ENCODE measurements at places on chromosomes 13 and 19.

- no peak for DNase-seq
These were observed 5.9 kb upstream of the ACOD1 start for GRCh38 chr13:76942363-76942762.

GRCh38 chr13:73556902-73557301, 498.1 kb downstream of the KLF5 start:
- no peak for DNase-seq

GRCh38 chr19:47240556-47240955, 9.6 kb upstream of the BBC3 start:
- no peak for DNase-seq

DNA sequence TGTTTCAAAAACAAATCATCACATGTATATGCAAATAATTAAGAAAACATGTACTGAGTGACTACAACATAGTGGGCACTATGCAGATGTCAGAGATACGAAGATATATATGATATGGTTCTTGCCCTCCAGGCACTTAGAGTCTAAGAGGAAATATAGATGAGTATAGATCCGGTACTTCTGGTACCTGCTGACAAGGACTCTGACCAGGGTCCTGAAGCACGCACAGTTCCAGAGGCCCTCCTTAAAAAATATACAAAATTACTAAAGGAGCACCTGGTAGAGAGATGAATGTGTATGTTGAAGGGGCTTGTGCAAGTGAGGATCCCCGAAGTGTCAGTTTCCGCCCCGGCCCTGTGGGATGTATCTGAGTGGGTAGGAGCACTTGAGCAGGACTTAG, 31.3 kb downstream of the MTUS2 start:
- DNase-seq: no peak

DNA sequence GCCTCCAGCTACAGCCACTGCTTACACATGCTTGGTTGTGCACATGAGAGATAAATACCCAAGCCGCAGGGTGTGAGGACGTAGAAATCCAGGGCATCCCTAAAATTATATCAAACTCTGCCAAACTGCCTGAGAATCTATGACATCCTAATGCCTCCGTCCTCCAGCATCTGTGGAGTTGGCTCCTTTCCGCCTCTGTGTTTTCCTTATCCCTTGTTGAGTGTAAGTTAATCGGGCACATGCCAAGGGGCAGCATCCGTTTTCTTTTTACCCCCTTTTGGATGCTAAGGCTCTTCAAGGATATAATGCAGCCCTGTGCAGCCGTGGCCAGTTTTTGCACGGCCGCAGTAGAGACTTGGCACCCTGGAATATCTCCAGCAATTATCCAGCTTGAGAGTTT, 66.5 kb downstream of the COL4A2 start:
- no peak for DNase-seq

GRCh38 chr13:48656608-48657007, 2.9 kb downstream of the CYSLTR2 start:
- DNase-seq: no peak

DNA sequence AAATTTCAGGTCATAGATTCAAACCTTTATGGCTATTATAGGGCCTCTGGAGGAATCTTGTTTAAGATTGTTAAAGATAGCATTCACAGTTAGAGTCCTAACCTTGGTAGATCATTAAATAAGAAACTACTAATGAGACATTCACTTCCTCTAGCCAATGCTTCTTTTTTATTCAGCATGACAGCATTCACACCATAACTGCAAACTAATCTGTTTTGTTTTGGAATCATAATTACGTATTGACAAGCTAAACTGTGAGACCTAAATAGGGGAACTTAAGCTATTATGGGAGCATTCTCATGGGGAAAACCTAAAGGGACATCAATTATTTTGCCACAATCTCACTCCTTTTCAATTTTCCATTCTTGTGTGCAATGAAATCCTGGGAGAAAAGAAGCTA, 653.8 kb downstream of the PCDH9 start:
- DNase-seq: no peak

DNA sequence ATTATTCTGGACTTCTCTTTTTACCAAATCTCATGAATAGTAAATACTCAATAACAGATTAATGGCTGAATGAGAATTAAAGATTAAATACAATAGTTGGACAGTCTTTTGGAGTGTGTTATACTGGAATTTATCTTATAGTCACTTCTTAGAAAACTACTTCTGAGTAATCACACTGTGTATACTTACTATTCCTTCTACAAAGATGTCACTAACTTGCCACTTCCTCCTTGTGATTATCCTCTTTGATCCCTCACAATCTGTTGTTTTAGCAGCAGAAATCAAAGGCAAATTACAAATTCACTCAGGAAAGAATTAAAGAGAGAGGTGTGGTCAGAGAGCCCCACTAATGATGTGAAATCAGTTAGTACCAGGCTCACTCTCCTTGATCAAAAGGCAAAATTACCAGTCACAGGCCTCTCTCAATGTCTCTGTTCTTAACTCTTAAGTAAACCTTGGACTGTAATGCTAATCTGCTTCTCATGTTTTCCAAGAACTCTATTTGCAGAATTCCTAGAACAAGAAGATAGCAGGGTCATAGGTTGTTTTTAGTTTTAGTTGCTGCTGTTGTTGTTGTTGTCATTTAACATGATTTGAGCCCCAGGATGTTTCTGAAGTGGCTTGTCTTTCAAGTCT, 37.3 kb upstream of the FNDC3A start:
- DNase-seq: no peak

GRCh38 chr19:54266133-54266532, 9.1 kb upstream of the LILRB5 start:
- DNase-seq: peak; percentile 21

GRCh38 chr19:4064496-4065260, 2.0 kb downstream of the ZBTB7A start:
- DNase-seq: no peak

DNA sequence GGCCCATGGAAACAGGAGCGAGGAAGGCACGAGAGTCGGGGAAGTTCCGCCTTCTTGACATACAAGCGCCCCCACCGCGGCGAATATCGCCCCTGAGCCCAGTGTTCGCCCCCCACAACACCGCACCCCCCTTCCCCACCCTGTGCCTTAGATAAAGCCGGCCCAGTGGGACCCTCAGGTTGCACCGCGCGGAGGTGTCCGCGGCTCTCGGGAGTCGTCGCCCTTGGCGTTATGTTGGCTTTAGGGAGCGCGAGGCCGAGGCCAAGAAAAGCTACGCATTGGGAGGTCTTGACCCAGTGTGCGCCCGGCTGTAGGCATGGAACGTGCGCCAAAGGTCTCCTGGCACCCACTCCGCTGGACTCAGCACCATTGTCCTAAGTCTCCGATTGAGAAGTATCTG, 603 bp upstream of the ZNF132 start:
- no peak for DNase-seq

DNA sequence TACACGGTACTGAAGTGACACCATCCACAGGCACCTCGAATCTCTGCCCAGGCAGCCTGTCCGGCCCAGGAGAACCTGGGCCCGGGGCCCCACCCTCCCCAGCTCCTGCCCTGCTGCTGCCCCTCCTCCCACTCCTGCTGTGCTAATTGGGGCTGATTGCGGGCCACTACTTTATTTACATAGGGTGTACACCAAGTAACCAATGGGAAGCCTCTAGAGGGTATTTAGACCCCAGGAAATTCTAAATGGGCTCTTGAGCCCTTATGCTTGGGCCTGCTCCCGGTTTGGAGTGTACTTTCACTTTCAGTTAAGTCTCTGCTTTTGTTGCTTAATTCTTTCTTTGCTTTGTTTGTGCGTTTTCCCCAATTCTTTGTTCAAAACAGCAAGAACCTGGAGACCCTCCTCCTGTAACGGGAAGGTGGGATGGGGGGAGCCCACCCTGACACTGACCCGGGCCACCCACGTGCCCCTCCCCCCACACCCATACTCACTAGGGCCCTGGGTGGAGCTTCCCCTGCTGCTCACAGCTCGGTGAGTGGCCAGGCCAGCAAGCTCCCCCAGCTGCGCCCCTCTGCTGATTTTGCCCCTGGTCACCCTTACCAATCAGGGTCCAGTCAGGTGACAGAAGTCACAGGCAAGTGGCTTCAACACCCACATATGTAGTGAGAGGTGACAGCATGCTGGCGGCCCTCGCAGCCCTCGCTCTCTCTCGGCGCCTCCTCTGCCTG, 9.4 kb downstream of the SCGB2B2 start:
- DNase-seq: no peak

DNA sequence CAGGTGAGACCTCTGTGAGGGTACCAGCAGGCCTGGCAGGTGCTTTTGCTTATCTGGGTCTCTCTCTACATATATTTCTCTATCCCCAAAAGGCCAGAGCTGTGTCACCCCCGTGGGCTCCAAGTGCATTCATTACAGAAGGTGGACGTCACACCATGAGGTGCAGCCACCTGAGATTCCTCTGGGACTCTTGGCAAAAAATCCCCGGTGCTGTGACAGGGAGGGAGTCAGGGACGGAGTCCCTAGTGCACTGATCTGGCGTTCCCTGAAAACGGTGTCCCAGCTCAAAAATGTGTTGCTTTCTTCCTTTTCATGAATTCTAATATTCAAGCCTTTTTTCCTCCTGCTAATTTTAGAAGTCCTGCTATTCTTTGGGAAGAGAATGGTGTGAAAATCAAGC, 13.5 kb downstream of the TSHZ3 start:
- DNase-seq: no peak

GRCh38 chr13:98529171-98529570, 47.7 kb downstream of the STK24 start:
- no peak for DNase-seq

GRCh38 chr13:44686531-44686934, 110.4 kb upstream of the TSC22D1 start:
- DNase-seq: no peak

GRCh38 chr19:34393629-34394028, 10.6 kb upstream of the PDCD2L start:
- no peak for DNase-seq

- DNase-seq: no peak
These were observed 13.9 kb downstream of the TBC1D4 start for GRCh38 chr13:75468098-75468497.

DNA sequence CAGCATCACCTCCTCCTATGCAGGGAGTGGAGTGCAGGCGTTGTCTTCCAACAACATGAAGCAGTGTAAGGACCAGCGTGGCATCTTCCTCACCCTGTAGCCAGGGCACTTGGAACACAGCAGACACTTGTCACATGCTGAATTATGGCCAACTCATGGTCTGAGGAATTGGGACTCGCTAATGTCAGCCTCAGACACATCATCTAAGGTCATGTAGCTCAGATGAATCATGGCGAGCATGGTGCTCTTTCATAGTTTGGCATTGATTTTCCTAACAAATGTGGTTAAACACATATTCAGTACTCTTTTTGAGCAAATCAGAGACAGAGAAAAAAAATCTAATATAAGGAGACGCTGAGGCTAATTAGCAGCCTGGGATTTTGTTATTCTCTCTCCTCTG, 99.6 kb upstream of the SGCG start:
- DNase-seq: no peak

DNA sequence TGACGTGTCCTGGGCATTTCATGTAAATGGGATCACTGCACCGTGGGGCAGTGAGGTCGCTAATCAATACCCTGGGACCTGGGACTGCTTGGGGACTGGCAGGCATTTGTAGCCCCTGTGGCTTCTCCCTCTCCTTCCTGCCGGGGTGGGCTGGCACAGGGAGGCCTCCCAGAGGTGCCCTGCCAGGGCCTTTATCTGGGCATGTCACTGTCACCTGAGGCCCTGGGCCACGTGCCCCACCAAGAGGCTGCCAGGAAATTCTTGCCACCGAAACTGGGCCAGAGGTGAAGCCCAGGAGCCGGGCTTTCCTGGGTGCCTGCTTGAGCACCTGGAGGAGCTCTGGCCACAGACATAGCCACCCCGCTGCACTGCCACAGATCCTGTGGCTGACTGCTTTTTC, 1.8 kb upstream of the NMRK2 start:
- no peak for DNase-seq

GRCh38 chr13:48994706-48995105, 19.0 kb downstream of the FNDC3A start:
- no peak for DNase-seq

DNA sequence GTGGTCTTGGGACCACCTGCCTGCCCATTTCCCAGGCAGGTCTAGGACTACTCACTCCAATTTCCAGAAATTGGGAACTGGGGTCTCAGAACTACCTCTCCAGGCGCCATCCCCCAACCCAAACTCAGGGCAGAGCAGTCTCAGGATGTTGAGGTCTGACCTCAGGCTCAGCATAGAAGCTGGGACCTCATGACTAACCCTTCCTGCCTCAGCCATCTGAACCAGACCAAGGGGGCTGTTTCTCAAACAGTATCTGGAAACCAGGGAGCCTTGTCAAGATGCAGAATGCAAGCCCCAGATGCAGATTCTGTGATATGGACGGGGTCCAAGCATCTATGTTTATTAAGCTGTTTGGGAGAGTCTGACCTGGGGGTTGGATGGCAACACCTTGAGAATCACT, 1.3 kb downstream of the FBXW9 start:
- no peak for DNase-seq

DNA sequence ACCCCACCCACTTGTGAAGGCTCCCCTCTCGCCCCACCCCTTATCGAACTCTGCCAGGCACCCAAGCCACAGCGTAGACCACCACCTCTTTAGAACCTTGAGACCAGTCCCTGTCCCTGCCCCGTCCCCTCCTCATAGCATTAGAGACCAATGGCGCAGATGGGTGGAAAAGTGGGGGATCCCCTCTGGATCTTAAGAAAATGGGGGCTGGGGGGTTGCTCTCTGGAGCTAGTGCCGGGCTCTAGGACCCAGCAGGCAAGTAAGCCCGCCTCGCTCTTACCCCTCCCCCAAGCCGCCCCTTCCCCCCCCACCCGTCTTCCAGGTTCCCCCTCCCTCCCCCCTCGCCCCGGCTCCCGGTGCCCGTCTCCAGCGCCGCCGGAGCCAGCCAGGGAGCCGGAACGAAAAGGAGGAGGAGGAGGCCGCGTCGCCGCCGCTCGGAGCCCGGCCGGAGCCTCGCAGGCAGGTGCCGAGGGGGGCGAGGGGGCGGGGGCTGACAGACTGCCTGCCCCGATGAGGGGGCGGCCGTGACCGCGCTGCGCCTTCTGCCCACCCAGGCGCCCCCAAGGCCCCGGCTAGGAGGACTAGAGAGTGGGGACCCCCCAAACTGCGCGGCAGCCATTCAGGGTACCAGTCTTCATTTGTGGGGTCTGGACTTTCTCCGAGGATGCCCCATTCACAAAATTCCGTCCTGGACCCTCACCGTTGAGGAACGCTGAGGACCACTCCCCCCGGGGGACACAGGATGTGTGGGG, at the start of gene SPRED3:
Gene SPRED3 (plus strand): TSS at position 349 of the 752 bp plus-strand sequence. CDS start 1,606 bp downstream, outside the sequence.
- DNase-seq: no peak

DNA sequence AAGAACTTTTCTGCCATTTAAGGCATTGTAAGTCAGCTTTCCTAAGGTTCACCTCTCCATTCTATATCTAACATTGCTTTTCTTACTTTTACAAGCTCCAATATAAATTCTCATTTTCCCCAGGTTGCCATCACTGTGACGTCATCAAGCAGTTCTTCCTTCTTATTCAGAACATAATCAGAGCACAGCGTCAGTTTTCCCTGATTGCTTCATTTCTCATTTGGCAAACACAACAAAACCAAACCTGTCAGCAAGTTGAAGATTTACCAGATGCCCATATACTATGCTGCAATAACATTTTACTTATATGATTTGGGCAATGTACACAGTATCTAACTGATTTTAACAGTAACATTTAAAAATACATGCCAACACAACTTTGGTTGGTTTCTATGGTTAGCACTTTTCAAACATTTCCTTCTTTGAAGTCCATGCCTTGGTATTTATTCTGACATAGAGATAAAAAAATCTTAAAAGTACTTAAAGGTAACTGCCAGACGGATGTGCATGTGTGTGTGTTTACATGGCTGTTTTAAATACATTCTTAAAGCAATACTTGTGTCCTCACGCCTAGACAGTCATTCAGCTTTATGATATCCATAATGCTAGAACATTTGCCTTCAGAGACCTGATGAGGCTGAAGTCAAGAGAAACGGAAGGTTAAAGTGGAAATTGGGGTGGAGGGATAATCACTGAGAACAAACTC, 264.0 kb downstream of the KLF12 start:
- DNase-seq: no peak

- DNase-seq: no peak
These were observed 191.1 kb downstream of the EFNB2 start for GRCh38 chr13:106344342-106344741.
